Sigmoid colon (tissue), 7 donors: ENCODE measurements at places on chromosomes 1 and 21. TPM values are rescaled to one million over a fixed set of nuclear protein-coding genes. Genes with fewer than 3 reads are reported as not detected.

The MXRA8 gene
- total RNA-seq = 121 TPM

The OR2T35 gene
- not detected for total RNA-seq

GRCh38 chr1:200493344-200493743 lies 83.5 kb upstream of the ZNF281 start:
- no peaks in the 10 kb centered on the region for H3K4me1 ChIP-seq
- DNase-seq = no peak
- H3K27me3 ChIP-seq = no peaks in the 10 kb centered on the region
- H3K36me3 ChIP-seq = no peaks in the 10 kb centered on the region
- H3K27ac ChIP-seq = no peak overlapping the region
- H3K4me3 ChIP-seq = no peak overlapping the region

GRCh38 chr1:41495210-41495948 lies 10.9 kb upstream of the EDN2 start:
- H3K36me3 ChIP-seq = no peaks in the 10 kb centered on the region
- H3K27ac ChIP-seq = peak overlapping the region; percentile 91
- no peaks in the 10 kb centered on the region for H3K27me3 ChIP-seq
- DNase-seq = no peak
- H3K4me3 ChIP-seq = no peak overlapping the region

- no peaks in the 10 kb centered on the region for H3K4me1 ChIP-seq
- H3K27ac ChIP-seq = peak overlapping the region; percentile 42
- H3K27me3 ChIP-seq = no peaks in the 10 kb centered on the region
- H3K4me3 ChIP-seq = no peak overlapping the region
- DNase-seq = peak; percentile 73
Measured at GRCh38 chr1:179816196-179816960, 61.2 kb downstream of the TOR1AIP2 start.

GRCh38 chr1:148263906-148264255 lies 111.8 kb upstream of the NBPF11 start:
- H3K4me3 ChIP-seq = peak overlapping the region; percentile 40
- DNase-seq = no peak
- H3K4me1 ChIP-seq = peaks cover 16% of the 10 kb centered on the region
- H3K36me3 ChIP-seq = no peaks in the 10 kb centered on the region

DNA sequence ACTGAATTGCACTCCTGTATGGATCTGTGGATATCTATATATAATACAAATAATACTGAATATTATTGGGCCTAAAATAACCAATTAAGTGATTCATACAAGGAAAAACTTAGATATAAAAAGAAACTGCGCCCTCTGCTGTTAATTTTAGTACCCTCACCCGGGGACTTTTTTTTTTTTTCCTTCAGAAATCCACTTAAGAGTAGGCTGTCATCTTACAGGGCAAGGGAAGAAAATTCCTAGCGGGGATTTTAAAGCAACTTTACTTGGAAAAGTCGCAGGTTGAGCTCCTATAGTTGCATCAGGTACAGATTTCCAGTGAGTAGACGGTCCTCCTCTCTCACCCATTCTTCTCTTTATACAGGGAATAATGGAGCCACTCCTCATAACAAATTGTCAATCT lies 1.3 kb downstream of the NTNG1 start:
- H3K4me1 ChIP-seq = peaks cover 21% of the 10 kb centered on the region
- H3K27ac ChIP-seq = peak overlapping the region; percentile 49
- H3K36me3 ChIP-seq = no peaks in the 10 kb centered on the region
- peak overlapping the region; percentile 73 for H3K4me3 ChIP-seq

GRCh38 chr1:205337481-205337880 lies 15.9 kb upstream of the NUAK2 start:
- H3K36me3 ChIP-seq = no peaks in the 10 kb centered on the region
- no peaks in the 10 kb centered on the region for H3K27me3 ChIP-seq
- no peaks in the 10 kb centered on the region for H3K4me1 ChIP-seq
- no peak overlapping the region for H3K27ac ChIP-seq

DNA sequence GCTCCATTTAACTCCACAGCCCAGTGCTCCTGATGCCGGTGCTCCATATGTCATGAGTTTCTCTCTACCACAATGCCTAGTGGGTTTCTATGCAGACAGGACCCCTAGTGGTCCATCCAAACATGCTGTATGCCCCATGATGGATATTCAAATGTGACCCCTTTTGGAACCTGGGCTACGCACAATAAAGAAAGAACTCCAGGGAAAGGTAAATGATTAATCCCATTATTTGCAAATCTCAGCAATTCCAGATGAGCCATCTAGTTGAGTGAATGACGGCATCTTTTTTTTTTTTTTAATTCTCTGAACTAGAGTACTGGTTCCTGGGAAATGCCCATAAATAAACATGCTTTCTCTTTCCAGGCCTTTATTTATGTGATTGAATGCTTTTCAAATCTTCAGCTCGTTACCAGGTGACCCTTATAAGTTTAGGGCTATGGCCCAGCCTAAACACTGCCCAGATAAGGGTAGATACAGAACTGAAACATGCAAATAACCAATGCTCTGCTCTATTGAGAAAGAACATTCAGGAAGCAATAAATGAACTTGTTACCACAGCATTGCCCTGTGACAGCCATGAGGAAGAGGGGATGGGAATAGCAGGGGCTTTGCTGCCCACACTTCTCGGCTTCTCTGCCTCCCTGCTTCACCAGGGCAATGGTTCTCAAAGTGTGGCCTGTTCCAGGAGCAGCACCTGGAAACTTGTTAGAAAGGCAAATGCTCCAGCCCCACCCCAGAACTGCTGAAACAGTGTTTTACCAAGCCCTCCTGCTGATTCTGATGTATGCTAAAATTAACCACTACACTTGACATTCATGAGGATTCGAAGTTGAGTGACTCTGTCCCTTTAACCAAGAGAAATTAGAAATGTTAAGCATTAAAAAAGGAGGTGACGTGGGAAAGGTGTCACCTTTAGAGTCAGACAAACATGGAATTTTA lies 151.7 kb downstream of the SEC16B start:
- no peak overlapping the region for H3K27ac ChIP-seq
- no peaks in the 10 kb centered on the region for H3K27me3 ChIP-seq
- H3K4me1 ChIP-seq = no peaks in the 10 kb centered on the region
- no peak overlapping the region for H3K4me3 ChIP-seq
- H3K36me3 ChIP-seq = no peaks in the 10 kb centered on the region

DNA sequence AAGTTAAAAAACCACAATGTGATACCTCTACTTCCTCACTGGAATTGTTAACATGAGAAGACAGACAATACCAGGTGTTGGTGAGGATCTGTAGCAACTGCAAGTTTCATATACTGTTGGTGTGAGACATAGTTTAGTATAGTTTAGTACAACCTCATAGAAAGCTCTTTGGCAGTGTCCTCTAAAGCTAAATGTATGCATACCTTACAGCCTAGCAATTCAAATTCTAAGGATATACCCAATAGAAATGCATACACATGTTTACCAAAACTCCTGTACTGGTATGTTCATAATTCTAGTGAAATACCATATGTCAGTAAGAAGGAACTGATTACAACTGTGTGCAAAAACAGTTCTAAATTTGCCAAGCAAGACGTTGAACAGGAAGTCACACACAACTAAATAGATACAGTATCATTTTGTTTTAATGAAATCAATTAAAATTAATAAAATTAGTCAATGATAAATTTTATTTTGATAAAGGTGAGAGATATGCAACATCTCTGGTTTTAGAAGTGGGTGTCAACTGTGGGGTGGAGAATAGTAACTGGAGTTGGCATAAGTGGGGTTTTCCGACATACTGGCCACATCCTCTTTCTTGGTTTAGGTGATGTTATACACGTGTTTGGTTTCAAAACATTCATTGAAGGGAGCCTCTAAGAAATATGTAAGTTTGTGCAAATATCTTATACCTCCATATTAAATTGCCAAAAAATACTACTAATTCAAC lies 450.7 kb downstream of the PTPRC start:
- H3K27ac ChIP-seq = no peak overlapping the region
- no peaks in the 10 kb centered on the region for H3K27me3 ChIP-seq
- no peak overlapping the region for H3K4me3 ChIP-seq
